Endothelial cell (in vitro differentiated cells): ENCODE measurements at places on chromosomes 1 and 21.
A peak's percentile ranks its signal among the peaks of the same experiment; 100 is the strongest.

GRCh38 chr21:36762642-36763041 is 63.7 kb downstream of the SIM2 start:
- no peak for DNase-seq

DNA sequence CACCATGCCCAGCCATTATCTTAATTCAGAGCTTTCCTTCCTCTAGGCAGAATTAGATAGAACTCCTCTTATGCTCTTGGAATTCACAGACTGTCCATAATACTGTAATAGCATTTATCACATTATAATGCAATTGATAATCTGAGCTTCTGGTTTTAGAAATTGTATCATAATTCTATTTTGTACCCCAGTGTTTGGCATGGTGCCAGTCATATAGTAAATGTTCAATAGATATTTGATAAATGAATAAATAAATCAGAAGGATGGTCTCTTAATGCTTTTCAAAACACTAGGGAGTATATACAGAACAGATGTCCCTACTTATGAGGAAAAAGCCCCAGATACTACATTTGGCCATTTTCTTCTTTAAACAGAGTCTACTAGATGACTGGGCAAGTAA is 119.3 kb upstream of the BMP8A start:
- no peak for DNase-seq

DNA sequence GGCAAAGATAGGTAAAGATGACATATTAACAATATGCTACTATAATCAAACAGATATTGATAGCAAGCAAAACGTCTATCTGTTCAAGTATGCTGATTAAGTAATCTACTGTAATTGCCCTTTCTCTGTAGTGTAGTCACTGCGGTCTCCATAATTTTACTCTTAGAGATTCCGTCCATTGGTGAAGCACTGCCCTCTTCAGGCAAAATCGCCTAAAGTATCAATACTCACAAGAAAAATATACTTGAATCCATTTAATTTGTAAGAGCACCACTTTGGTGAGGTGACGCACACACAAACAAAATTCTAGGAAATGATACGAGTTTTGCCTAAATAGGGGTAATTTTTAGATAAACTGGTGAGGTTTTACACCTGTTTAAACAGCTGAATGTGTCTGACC is 434.6 kb upstream of the CHRM3 start:
- DNase-seq = peak; percentile 30

- no peak for DNase-seq
Measured at GRCh38 chr1:186761358-186761757, 67.4 kb upstream of the PLA2G4A start.

DNA sequence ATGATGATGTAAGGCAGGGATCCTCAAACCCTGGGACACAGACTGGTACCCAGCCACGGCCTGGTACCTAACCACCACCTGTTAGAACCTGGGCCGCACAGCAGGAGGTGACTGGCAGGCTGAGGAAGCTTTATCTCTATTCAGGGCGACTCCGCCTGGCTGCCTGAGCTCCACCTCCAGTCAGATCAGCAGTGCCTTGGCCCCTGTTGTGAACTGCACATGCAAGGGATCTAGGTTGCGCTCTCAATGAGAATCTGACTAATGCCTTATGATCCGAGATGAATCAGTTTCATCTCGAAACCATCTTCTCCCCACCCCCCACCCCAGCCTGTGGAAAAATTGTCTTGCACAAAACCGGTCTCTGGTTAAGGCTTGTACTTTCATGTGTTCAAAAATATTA is 4.2 kb downstream of the RNPC3 start:
- no peak for DNase-seq

GRCh38 chr21:38277501-38278131 is 20.8 kb downstream of the KCNJ15 start:
- DNase-seq = no peak
